ENCODE measurements at places on chromosomes 2 and 18.

DNA sequence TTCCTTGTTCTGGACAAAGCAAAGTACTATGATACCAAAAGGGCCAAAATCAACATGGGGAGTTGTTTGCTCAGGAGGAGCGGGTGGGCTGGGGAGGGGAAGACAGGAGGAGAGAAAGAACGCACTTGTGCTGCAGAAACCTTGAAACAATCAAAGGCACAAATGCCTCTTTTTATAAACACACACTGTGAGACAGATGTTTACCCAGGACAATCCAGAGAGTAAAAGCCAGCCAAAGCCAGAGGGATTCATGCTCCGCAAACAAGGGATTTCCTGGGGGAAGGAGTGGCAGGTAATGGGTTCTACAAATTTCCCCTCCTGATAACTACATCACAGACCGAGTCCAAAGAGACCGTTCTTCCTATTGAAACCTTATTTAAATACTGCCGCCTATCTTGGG, 323.5 kb upstream of the SKOR2 start:
- DNase-seq: no peak

GRCh38 chr2:30942419-30942818, 135.2 kb upstream of the CAPN13 start:
- DNase-seq: no peak

DNA sequence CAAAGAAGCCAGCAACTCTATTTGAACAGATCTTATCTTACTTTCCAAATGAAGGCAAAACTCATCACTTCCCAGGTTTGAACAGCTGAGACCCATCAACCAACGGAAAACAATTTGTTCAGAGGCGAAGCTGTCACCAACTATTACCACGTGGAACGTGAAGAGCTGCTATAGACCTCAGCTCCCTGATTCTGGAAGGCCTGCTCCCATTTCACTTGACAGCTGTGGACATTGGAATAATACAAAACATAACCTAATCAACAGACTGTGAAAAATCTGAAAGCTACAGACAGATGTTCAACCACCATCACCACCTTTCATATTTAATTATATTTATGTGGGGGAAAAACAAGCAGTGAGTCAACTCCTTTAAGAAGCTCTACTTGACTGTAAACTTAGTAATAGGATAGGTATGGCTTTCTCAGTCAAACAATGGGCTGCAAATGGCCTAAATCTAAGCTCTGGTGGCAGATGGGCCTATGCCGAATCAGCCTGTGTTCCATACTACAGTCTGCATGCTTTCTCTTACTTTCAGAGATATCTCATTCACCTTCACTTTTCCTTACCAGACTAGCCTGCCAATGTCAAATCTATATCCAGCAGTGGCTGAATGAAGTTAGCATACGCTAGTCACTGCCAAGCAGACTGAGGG, 896.4 kb downstream of the TDRD15 start:
- no peak for DNase-seq

DNA sequence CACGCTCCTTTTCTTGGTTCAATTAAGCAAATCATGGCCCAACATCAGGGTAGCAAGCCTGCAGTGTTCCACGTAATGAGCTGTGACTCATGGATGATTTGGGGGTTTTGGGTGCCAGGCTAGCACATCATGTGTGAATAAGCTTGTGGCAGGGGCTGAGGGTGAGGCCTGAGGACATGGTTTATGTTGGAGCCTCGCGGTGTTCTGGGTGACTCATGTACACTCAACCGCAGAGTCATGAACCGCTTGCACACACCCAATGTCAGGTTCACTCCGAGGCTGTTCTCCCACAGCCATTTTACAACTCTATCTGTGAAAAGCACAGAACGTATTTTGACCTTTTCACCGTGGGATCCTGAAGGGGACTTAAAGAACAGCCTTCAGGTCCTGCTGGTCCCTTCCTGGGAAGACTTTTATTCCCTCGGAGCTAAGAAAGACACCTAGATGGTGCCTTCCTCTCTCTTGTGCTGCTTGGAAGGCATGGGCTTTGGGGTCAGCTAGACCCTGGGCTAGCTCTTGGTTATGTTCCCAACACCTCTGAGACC, 139.9 kb upstream of the ZEB2 start:
- peak; percentile 96 for DNase-seq

- DNase-seq: no peak
Measured at GRCh38 chr2:45055162-45055605, 45.9 kb upstream of the SIX2 start.

DNA sequence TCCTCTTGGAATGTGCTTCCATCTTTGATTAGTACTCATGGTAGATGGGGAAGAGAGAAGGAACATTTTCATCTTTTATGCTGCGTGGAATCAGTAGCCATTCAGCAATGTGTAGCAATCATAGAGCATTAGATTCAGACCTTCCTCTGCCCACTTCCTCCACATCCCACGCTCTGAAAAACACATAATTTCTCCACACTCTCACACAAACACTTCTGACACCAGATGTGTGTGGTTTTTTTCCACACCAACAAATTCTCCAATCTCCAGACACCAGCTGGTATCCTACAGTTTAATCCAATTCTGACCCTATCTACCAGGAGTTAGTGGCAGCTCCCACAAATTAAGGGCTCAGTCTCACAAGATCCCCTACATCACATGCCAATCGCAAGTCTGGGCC, 103.3 kb downstream of the AOX1 start:
- DNase-seq: no peak

DNA sequence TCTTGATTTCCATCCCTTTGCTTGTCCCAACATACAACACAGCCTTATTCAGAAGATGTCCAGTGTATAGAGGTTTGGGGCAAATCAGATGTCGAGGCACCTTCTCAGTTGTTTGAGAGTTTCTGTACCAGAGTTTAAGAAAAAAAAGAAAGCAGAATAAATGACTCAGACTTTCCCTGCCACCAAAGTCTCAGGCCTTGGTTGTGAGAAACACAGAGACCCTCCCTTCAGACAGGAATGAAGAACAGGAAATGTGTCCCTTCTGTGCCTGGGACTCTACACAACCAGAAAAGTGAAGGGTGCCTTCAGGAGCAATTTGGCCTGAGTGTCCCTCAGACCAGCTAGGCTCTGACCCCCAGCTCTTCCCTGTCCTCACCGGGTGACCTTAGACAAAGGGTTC, 37.3 kb upstream of the REL start:
- DNase-seq: no peak

DNA sequence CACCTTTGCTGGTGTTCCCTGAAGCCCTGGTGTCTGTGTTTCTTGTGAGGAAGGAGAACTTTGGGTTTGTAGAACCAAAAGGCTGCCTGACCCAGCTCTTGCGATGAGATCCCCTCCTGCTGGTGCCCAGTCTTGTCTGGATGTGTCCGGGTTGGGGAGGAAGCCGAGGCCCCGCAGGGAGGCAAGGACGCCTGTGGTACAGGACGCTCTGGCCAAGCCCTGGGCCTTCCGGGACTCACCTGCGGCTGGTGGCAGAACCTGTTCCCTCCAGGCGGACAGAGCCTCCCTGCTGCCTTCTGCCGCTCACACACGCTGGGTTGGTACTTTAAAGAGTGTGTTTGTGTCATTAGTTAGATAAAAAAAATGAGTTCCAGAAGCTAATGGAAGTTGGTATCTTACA, 616.2 kb downstream of the GALR1 start:
- no peak for DNase-seq

- no peak for DNase-seq
Measured at GRCh38 chr18:61225336-61225735, 107.9 kb upstream of the CDH20 start.

DNA sequence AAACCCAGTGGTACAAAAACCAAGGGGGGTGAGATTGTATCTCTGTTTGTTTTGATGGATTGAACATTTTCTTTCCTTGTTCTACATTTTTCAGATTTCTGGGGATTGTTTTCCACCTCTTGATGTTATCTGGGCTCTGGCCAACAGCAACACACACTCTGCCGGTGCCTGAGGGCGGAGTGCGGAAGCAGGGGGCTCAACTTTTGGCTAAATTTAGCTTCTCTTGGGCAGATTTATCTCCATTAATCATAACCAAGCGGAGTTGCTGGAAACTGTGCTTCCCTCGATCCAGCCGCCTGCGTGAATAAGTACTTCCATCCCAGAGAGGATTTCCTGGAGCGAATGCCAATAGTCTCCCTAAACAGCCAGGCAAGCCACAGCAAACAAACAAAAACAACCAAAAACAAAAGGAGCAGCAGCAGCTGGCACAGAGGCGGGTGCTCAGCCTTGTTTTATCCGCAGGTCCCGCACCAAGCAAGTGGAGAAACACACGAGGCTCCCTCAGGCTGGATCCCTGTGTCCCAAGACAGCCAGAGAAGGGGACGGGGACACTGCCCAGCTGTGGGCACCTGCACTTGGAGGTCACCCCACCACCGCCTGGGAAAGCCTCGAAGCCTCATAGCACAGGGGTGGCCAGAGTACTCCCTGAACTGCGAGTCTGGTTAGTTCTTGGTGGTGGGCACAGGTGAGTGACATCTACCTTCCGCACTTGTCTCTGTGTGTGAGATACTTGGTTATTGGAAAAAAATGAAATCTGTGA, 143.4 kb downstream of the NDUFA10 start:
- DNase-seq: no peak

DNA sequence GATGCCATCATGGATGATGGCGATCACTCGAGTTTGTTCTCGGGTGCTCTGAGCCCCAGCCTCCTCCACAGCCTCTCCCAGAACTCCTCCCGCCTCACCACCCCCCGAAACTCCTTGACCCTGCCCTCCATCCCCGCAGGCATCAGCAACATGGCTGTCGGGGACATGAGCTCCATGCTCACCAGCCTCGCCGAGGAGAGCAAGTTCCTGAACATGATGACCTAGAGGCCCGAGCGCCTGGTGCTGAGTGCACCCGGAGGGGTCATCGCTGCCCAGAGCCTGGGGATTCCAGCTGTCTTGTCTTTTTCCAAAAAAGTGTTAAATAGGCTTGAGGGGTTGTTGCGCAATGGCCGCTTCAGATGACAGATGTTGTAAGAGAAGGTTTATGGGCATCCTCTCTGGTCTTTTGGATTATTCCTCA, 254.8 kb downstream of the GLI2 start:
- DNase-seq: no peak
